Foreskin keratinocyte (primary cell): ENCODE measurements at places on chromosomes 5 and 9. TPM values are rescaled to one million over a fixed set of nuclear protein-coding genes. Genes with fewer than 3 reads are reported as not detected.
A peak's percentile ranks its signal among the peaks of the same experiment; 100 is the strongest.

DNA sequence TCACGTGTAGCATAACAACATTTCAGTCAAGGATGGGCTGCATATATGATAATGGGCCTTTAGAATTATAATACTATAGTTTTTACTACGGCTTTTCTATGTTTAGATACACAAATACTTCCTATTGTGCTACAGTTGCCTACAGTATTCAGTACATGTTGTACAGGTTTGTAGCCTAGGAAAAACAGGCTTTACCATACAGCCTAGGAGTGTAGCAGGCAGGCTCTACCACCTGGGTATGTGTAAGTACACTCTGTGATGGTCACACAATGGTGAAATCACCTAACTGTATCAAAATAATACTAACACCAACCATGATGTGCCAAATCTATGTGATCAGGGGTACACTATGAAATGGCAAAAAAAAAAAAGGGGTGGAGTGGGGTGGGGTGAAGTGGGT, 372.9 kb downstream of the ARL15 start:
- no peak for DNase-seq

Gene RAB3C
- not detected in 2 replicates for total RNA-seq

- DNase-seq, result no peak
These were observed 40.3 kb downstream of the DBH start for GRCh38 chr9:133676450-133676849.

- peak; percentile 29 for DNase-seq
These were observed 1099.2 kb downstream of the CDH18 start for GRCh38 chr5:18888821-18889220.

Gene ATOX1
- 175 and 202 TPM in 2 replicates for total RNA-seq

Gene HARS1
- total RNA-seq, result 89.8 and 91.4 TPM in 2 replicates

Gene CDH18
- 0.10 and 0.11 TPM in 2 replicates for total RNA-seq

Gene GPR21
- total RNA-seq, result 0.25 TPM in 1 of 2 replicates, not detected in the other

DNA sequence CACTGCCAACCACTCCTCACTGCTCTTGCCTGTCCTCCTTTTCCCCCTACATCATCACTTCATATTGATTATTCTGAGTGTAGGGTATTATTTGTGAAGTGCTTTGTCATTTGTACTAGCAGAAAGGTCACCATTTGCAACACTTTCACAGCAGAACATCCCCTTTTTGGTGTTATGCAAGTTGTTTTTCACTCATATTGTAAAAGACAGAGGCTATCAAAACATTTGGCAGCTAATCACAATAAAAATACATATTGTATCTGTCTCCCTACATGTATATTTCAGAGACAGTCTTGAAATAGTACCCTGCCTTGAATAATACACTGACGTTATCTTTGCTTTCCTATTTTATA, 82.3 kb downstream of the ANXA1 start:
- DNase-seq, result no peak
